ENCODE measurements at places on chromosomes 1 and 21.
A peak's percentile ranks its signal among the peaks of the same experiment; 100 is the strongest.

DNA sequence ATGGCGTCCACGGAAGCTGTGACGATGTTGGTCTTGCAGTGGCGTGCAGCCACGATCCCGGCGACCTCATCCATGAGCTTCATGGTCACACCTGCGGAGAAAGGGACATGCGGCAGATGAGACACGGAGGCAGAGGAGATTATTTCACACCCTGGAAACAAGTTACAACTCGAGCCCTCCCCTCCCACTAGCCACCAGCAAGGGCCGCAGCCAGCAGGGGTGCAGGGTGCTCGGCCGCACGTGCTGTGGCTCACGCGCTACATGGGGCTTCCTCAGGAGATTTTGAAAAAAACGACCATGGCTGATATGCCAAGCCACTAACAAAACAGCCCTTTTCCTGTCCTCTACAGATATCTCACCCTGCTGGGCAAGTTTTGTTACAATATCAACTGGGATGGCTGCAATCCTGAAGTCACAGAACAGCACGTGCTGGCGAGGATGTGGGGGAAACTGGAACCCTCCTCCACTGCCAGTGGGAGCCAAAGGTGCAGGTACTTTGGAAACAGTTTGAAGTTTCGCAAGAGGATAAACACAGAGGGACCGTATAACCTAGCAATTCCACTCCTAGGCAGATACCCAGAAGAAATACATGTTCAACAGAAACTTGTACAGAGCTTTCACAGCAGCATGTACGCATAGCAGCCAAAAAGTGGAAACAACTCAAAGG is 34.1 kb upstream of the GPR153 start:
- no peak for DNase-seq

- DNase-seq, result no peak
Observed at GRCh38 chr1:104295511-104295910, 545.8 kb downstream of the AMY1C start.

DNA sequence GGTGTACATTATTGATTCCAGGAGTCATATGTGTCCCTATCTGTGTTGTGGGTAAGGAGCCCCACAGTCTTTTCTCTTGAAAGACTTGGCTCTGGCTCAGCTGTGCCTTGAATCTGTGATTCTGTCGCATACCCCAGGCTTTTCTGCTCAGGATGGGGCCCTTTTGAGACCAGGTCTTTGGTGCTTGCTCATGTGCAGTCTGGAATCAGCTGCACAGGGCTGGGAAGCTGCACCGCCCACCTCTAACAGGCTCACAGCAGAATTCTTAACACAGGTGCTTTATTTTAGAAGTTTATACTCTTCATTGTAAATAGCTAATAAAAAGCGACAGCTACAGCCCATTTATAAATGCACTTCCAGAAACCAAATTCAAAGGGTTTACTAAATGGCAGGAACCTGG is 61.3 kb downstream of the ST6GALNAC3 start:
- DNase-seq, result no peak

GRCh38 chr1:22750685-22751051 is 40.0 kb downstream of the EPHB2 start:
- no peak for DNase-seq

GRCh38 chr1:46194641-46195193 is 3.5 kb downstream of the POMGNT1 start:
- no peak for DNase-seq

DNA sequence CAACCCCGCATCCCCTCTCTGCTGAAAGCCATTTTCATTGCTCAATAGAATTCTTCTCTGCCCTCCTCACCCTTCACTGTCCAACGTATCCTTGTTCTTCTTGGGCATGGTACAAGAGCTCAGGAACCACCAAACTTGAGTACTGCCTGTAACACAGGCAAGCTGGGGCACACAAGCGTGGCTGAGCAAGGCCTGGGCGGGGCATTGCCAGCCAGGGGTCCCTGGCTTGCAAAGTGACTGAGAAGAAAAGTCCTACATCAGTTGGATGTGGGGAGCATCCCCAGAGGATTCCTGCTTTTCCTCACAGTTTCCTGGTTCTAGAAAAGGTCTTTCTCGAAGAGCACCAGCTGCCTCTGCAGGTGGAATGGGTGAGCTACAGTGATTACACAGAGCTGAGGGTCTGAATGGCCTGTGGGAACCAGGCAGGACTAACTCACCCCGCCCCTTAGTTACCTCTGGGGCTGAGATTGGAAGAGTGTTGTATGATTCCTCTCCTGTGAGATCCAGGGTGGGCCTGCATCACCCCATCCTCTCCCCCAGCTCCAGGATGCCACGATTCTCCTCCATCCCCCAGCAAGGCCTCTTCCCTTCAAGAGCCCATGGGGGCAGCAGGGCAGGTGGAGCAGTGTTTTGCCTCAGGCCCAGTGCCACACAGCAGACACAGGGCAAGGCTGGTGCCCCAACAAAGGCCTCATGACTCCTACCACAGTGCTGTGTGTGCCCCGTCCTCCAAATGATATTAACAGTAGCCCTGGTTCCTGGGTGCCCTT is 121.9 kb downstream of the MATN1 start:
- no peak for DNase-seq

GRCh38 chr1:41689139-41689538 is 204.7 kb upstream of the EDN2 start:
- DNase-seq, result no peak

- no peak for DNase-seq
Observed at GRCh38 chr1:204442376-204443259, 31.0 kb upstream of the PPP1R15B start.

- DNase-seq, result no peak
Observed at GRCh38 chr1:12511128-12511484, 106.9 kb downstream of the DHRS3 start.

DNA sequence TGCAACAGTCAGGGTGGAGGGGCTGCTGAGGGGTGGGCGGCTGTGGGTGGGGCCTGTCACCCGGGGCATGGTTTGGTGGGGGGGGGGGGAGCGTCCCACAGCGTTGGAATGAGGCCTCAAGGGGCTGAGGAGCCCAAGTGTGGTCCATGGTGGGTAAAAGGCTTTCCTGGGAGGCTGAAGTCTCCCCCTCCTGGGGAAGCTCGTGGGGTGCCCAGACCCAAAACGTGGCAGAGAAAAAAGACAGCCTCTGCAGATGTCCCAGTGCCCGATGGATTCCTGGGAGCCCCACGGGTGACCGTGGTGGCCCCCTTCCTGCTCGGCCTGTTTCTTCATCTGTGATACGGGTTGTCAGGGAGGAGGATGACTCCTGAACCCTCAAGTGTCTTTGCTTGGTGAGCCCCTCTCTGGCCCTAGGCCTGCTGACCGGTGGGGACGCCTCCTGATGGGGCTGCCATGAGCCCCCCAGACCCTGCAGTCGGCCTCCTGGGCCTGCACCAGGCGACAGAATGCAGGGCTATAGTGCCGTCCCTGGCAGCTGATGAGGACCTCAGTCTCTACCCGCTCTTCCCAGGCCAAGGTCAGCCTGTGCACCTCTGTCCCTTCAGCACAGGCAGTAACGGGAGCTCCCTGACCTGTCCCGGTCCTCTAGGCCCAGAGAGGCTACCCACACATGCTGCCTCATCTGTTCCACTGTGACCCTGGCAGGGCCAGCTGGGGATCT is 1.1 kb downstream of the OBSCN start:
- no peak for DNase-seq

GRCh38 chr1:173173388-173173787 is 33.7 kb downstream of the TNFSF4 start:
- no peak for DNase-seq

DNA sequence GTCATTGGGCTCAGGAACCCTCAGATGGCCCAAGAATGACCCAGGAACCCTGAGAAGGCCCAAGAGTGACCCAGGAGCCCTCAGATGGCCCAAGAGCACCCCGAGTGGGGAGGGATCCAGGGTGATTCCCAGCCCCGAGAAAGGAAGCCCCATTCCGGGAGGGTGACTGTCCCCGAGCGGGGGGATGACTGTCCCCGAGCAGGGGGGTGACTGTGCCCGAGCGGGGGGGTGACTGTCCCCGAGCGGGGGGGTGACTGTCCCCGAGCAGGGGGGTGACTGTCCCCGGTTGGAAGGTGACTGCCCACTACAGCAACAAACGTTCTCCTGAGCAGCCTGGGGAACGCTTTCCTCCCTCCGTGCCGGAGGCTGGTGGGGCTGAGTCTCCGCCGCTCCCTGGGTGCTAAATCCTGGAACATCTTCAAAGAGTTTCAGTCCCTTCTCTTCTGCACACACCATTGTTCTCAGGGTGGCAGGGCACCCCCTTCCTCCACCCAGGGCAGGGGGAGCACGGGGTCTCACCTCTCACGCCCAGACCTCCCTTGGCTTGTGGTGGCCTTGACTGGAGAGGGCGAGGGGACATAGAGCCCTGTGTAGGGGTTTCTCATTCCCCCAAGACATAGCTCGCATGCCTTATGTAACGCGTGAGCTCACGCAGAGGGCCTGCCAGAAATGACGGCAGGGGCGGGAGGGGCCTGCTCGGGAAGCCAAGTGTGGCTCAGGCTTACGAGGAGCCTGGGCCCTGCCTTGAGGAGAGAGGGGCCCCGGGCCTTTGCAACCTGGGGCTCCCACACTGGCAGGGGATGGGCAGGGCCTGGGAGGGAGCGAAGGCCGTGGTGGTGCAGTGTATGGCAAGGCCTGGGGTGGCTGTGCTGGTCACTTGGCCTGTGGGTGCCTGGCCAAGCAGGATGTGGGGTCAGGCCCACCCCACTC is 14.3 kb upstream of the SKI start:
- DNase-seq, result no peak

DNA sequence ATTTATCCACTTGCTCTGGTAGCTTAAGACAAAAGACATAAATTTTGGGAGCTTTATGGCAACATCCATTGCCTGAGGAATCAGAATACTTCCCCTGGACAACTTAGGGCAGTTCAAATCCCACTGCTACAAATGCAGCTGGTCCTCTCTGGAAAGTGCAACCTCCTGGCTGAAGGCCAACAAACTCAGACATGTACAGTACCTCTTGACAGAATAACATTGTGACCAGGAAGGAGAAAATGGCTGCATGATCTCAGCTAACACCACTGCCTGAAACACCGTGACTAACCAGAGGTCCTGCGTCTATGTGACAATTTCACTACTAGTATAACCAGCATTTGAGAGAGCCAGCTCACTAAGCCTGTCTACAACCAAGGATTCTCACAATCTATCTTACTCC is 218.9 kb downstream of the CRB1 start:
- DNase-seq, result no peak

- DNase-seq, result no peak
Observed at GRCh38 chr1:100752791-100753190, 33.2 kb downstream of the VCAM1 start.

GRCh38 chr1:41474490-41475271 is 9.8 kb downstream of the EDN2 start:
- no peak for DNase-seq

GRCh38 chr1:90186506-90187322 is 191.8 kb downstream of the ZNF326 start:
- no peak for DNase-seq

- no peak for DNase-seq
Observed at GRCh38 chr1:183777328-183777727, 27.6 kb upstream of the RGL1 start.

DNA sequence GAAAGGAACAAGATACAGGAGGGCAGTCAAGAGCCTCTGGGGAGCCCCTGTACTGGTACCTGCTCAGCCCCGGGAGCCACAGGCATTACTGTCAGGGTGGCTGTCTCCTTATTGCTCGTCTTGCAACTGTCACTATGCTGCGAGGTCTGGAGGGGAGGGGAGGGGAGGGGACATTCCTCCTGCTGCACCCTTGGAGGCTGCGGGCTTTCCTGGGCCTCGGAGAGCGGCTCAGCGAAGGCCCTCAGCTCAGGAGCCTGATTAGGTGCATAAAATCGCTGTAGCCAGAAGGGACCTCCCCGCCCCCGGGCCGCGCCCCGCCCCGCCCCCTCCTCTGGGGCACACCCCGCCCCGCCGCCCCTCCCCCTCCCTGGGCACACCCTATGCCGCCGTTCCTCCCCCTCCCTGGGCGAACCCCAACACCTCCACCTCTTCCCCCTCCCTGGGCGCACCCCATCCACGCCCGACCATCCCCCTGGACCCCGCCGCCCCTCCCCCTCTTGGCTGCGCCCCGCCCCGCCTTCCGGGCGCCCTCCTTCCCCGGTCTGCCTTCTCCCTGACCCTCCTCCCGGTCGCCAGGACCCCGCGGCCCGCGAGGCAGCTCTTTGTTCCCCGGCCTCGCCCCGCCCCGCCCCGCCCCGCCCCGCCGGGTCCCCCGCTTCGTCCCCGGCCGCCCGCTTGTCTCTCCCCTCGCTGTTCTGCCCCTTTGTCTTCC is 35.5 kb downstream of the CACHD1 start:
- peak; percentile 65 for DNase-seq

GRCh38 chr1:116987256-116987555 is 14.4 kb upstream of the CD101 start:
- DNase-seq, result no peak

DNA sequence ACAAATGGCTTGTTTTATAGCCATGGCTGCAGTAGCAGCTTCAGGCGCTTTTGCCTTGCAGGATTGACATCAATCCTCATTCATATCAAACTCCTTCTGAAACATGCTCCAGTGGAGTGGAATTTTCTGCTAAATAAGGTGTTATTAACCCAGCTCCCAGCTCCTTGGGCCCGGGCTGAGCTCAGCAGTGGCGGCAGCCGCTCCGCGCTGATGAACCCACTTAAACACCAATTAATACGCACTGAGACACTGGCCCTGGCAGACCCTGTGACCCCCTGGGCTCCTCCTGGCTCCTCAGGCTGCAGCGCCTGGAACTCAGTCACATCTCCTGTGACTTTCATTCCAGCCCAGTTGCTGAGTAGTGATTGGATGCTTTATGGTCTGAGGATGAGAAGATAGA is 137.4 kb upstream of the GRIK3 start:
- no peak for DNase-seq

- peak; percentile 27 for DNase-seq
Observed at GRCh38 chr1:206723805-206724472, 39.2 kb downstream of the MAPKAPK2 start.

DNA sequence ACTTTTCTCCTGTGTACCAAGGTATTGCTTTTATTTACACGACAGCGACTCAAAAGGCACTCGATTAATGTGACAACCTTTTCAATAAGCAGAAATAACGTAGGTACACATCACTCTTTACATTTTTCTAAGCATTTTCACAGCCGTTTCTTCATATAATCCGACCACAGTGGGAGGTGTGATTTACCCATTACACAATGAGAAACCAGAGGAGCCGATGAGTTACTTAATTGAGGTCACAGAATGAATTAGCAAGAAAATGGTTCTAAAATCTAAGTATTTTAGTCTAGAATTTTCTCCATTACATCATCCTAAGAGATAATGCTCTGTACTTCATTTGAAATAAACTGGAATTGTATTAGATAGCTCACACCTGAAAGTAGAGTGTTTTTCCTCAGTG is 71.5 kb downstream of the UMODL1 start:
- DNase-seq, result no peak

- DNase-seq, result no peak
Observed at GRCh38 chr1:65942476-65942875, 149.8 kb downstream of the PDE4B start.

DNA sequence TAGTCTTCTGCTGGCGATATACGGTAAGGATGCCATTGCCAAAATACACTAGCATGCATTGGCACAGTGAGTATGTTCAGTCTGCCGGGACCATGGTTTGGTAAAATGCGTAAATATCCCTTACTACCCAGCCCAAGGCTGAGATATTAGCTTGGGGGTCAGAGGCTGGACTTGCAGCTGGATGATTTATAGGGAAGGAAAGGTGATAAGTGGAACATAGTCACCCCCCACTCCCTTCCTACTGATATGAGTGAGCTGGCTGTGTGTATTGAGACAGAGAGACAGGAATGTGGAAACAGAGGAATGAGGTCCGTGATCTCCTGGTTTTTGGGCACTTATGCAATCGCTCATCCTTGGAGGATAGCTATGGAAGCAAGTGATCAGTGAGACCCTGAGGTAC is 642.8 kb downstream of the KCNT2 start:
- no peak for DNase-seq
